ENCODE measurements at places on chromosomes 4 and X.

GRCh38 chrX:100700809-100701208 is 31.1 kb downstream of the SYTL4 start:
- no peak for DNase-seq

GRCh38 chr4:142265946-142266345 is 580.2 kb downstream of the INPP4B start:
- DNase-seq = no peak

DNA sequence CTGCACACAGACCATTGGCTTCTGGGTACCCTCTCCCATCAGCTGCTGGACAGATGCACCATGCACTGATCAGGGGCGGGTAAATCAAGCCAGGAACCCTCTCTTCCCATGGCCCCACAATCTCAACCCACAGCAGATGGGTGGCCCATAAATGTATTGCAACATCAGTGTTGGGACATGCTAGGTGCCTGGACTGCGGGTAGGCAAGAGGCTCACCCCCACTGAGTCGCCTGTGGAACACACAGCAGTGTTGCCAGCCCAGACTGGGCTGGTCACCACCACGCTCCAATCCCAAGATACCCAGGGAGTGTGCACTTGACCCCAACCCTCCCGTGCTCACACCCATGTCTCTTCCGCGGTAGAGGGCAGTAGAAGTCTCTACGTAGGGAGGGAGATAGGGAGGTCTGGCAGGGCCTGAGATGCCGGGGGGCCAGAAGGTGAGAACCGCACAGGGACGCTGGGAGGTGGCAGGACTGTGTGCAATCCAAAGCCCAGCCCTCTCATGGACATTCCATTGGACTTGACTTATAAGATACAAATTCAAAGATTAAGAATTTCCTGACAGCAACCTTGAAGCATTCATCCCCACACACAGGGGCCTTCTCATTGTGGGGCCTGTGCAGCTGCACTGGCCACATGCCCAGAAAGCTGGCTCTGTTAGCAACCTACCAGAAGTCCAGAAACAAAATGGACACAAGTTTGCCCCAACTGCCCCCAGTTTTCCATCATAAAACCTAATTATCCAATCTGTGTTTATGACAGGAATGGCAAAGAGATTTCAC is 183.7 kb downstream of the NSUN7 start:
- no peak for DNase-seq

GRCh38 chrX:21975812-21976211 is 35.3 kb downstream of the SMS start:
- DNase-seq = no peak

- no peak for DNase-seq
Measured at GRCh38 chrX:155086202-155086840, 15.0 kb downstream of the BRCC3 start.

GRCh38 chrX:7170898-7171297 is 22.9 kb upstream of the PUDP start:
- DNase-seq = no peak

DNA sequence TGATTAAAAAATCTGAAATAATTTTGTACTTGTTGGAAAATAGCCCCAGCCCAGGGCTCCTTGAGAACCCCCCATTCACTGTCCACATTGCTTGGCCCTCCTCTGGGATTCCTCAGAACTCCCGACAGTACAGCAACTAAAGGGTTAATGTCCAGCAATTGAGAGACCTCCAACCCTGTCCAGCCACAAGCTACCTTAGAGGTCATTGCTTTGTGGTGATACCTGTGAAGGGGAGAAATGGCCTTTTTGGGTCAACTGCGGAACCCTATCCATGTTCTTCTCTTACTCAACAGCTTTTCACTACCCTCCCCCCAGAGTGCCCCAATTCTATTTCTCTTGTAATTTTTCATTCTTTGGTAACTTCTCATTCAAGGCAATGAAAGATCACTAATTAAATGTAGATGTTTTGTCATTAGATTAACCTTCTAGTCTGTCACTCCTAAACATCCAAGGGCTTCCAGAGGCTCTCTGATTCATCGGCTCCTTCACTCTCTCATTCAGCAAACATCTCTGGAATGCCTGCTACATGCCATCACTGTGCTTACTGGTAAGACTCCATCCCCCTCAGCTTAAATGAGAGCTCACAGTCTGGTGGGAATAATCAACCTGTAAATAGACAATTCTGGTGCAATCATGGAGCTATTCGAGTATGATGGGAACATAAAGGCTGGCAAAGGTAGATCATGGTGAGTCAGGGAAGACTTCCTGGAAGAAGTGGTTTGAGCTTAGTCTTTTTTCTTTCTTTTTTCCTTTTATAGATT is 241.4 kb upstream of the PGRMC2 start:
- peak; percentile 91 for DNase-seq

DNA sequence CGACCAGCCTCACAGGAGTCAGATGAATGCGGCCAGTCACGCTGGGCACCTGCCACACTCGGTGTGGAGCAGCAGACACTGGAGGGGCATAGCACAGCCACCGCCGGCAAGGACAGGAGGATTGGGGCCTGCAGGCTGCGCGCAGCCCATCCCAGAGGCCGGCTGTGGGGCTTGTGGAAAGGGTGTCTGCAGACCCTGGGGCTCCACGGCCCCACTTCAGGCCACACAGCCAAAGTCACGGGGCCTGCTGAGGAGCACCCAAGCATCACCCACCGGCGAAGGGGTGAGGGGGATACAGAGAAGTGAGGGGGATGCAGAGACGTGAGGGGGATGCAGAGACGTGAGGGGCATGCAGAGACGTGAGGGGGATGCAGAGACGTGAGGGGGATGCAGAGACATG is 70.1 kb downstream of the FAM53A start:
- DNase-seq = no peak

GRCh38 chr4:182409271-182409670 is 166.1 kb downstream of the TENM3 start:
- DNase-seq = no peak

DNA sequence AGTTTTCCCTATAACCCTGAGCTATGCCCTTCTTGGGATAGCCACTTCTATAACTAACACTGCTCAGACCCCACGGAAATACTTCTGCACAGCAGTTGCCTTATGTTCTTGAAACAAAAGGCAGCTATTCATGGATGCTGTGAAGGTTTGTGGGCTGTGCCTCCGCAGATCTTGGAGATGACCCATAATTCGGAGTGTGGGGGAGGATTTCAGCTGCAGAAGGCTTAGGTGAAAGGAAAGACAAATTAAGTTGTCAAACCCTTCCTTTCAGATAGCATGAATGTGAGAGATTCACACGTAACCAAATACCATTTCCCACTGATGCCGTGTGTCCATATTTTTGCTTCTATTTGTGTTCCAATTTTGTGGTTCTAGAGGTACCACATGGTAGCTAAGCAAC is 38.1 kb upstream of the NYX start:
- no peak for DNase-seq

DNA sequence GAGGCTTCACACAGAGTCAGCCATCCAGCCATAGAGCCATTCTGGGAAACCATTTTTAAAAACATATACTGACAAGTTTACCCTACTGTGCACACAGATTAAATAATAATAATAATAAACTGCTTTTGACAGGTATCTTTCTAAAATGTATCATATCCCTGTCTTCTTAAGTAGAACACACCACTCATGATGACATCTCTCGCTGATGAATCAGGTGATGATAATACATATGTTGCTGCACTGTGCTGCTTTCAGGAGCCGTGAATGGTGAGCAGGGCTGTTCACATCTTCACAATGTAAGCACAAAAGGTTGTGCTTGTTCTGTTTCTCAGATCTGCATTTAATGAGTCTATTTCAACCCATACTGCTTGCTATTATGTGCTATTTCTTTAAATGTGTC is 3.5 kb downstream of the MTNR1A start:
- peak; percentile 4 for DNase-seq

DNA sequence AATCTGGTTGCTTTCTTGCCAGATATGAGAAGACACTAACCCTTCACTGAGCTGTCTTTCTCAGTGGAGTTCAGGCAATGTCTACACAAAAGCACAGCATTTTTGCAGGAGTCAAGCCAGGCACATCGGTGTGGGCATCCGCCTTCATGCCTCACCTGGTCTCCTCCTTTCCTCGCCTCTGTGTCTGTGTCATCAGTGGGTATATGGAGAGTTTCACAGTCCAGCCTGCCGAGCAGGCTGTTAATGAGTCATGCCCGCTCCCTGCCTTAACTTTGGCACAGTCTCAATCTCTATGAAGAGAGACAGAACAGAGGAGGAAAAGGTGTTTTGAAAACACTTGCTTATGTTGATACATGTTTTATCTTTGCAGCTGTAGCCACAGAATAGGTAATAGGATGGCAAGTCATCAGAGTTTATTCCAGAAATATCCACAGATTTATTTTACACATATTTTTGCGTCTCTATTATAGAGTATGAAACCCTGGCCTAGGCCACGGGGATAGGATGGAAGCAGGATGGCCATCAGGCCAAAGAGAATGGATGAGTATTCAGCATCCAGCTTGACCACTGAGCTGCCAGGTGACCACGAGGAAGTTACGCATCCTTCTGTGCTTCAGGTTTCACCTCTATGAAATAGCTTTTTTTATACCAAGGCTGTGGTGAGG is 32.8 kb upstream of the MAML3 start:
- DNase-seq = no peak

GRCh38 chr4:139672732-139673131 is 7.1 kb downstream of the MGST2 start:
- DNase-seq = no peak

DNA sequence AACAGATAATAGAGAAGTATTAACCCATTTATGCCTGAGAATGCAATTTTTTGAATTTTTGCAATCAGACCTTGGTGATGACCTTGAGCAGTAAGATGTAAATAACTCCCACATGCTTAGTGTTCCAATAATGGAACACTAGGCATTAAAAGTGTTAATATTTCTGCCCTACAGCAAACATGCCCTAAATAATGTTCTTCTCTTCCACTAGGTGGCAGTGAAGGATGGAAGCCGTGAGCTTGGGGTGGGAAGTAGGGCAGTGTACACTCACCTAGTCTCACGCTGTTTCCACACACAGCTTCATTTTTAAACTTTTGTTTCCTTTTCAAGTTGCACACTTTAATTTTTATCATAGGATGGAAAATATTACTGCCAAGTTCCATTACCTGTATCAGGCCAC is 613.1 kb upstream of the HS3ST1 start:
- DNase-seq = no peak

DNA sequence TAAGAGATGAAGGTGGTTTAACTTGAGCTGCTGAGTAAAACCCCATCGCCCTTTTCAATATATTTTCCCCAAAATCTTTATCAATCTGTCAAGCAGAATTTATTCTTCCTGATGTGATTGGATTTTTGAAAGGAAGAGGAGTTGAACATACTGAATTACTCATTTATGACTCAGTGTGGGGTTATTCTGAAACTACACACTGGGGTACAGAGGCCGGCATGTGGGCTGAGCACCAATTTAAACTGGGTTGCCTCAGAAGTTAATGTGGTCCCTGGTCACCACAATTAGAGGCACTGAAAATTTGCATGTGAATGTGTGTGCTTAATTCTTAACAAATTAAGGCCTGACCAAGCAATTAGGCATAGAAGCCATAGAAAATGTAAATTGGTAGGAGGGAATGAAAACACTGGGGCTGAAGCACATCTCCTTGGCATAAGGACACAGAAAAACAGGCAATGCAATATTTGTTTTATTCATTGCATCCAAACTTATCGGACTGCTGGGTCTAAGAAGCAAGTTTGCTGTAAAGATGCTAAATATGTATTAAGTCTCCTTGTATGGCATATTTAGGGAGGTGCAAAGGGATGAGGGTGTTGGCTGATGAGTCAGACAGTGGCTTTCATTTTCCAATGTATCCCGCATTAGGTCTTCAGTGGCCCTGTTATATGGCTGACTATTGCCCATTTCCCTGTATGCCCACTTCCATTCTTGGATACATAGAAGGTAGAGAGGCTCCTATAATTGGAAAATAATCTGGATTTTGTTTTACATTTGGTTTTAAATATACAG is 170.9 kb downstream of the IL15 start:
- DNase-seq = no peak

- no peak for DNase-seq
Measured at GRCh38 chrX:150570512-150570911, 2.1 kb downstream of the MTM1 start.

GRCh38 chr4:135464311-135464710 is 1262.7 kb upstream of the PABPC4L start:
- no peak for DNase-seq

DNA sequence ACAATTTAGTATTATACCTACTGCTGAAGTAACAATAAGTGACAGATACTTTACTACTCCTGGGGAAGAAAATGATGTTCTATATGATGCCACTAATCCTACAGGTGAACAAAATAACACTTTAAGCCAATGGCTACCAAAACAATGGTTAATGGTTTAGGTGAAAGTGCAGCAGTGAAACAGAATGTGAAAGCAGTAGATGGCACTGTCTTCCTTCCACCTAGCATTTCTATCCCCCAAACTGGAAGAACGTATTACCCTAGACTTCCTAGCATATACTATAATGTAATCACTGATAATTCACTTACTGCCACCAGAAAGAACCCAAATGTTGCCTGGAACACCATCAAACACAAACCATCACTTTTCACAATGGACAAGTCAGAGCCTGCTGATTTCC is 18.9 kb upstream of the CABS1 start:
- DNase-seq = no peak

DNA sequence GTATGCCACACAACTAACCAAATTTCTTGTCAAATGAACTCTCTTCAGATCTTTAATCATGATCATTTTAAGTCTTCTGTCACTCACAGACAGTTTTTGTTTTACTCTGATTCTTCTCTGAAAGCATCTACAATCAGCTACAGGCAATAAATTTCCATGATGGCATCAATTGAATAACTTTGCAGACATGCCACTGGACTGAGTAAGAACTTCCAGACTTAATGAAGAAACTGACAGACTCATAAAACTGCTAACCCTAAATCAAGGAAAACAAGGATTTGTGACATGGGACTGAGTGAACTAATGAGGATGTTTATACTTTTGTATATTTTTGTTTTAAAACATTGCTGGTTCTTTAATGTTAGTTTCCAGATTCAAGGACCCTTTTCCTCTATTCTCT is 5.5 kb upstream of the PPP1R2C start:
- no peak for DNase-seq

DNA sequence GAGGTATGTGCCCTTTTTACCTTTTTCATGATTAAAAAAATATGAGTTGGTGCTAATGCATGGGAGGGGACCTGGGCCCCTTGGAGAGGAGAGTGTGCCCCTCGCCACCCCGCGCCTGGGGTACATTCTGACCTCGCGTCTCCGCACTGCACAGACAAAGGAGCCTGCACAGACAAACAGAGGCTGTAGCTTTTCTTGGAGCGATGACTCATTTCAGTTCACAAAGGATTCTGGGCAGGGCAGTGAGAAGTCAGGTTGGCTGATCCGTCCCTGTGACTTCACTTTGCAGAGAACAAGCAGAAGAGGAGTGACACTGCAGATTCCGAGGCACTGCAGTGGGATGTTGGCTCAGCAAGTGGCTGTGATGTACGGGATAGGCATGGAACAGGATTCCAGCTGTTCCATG is 82.9 kb downstream of the STOX2 start:
- DNase-seq = no peak

DNA sequence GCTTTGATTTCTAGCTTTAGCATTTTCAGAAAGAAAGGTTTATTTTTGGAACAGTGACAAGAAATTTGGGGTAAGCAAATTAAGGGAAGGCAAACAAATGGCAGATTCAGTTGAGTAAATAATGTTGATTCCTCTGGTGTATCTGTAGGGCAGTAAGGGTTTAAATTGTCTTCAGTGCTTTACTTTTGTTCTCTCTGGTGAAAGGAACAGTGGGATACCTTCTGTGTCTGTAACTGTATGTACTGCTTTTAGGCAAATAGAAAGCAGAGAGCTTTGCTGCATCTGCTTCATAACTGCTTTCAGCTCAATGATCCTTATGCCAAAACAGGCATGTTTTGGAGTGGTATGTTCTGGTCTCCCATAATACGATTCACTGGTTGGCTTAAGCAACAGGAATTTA is 932.1 kb upstream of the SLIT2 start:
- DNase-seq = no peak

Data from esophagus muscularis mucosa (tissue), 4 donors.